ENCODE measurements at places on chromosomes 5 and 9.

DNA sequence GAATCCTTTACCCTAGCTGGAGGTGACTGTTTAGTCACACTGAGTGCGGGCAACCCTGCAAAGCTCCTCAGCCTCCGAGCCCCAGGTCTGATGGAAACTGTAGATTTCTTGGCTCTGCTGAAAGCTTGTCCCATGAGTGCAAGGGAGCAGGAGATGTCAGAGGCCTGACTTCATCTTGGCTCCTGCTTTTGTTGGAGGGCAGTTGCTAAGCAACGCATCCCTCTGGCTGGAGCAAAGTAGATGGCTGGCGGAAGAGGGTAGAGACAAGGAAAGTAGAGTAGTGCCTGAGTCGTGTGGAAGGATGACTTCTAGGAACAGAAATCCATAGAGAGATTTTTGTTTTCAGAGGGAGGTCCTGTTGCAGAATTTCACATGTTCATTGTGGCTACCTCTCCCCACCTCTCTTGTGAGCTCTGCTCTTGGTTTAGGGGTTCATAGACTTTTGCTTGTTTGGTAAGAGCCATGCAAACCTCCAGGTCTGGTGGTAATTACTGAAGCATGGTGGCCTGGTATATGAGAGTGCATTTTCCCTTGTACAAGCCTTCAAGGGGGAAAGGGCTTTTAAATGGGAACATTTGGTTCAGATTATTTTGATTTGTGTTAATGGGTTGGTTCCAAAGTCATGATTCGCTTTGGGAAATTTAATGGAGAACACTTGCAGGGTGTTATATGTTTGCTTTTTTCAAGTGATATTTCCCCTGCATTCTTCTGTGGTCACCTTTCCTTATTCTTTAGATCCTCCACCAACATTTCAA lies 71.5 kb downstream of the ARHGAP26 start:
- peak; percentile 78 for DNase-seq

- DNase-seq: no peak
These were observed 19.3 kb upstream of the SLC12A7 start for GRCh38 chr5:1131191-1131621.

- no peak for DNase-seq
These were observed 12.7 kb upstream of the TMEM161B start for GRCh38 chr5:88281322-88281721.

DNA sequence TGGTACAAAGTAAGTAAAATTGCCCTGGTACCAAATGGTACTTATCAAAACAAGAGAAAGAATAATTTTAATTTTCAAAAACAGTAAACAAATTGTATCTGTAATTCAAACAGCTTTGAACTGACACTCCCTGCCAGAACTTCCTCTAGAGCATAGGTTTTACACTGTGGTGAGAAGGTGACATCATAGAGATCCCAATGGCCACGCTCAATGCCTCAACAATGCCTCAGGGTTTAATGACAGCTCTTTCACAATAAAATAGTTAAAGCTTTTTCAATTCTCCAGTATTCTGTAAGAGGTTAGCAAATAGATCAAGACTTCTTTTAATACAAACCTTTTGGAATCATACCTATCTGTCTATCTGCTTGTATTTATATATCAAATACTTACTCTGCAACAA lies 437.1 kb downstream of the PRR16 start:
- no peak for DNase-seq

- no peak for DNase-seq
These were observed 710 bp downstream of the HSD17B4 start for GRCh38 chr5:119453040-119453373.

DNA sequence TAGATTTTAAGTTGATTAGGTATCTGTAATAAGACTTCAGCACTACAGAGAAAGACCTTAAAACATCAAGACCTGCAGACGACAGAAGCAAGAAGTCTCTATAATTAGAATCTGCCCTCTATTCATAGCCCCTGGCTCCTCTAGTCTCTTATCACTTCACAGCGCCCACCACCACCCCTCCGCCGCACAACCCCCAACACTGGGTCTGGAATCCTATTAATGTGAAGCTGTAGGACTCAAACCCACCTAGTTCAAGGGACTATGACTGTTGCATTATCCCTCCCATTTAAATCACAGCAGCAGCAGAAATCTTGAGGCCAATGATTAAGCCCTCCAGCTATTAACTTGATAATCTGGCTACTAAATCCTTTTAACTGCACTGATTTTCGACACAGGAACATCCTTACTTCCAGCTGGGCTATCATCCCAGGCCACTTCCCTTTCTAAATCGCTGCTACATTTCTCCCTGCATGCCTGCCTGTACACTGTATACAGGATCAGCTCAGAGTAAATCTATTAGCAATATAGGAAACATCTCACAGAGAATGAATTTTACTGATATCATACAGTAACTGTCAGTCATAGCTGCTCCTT lies 159.5 kb upstream of the GRAMD2B start:
- no peak for DNase-seq

DNA sequence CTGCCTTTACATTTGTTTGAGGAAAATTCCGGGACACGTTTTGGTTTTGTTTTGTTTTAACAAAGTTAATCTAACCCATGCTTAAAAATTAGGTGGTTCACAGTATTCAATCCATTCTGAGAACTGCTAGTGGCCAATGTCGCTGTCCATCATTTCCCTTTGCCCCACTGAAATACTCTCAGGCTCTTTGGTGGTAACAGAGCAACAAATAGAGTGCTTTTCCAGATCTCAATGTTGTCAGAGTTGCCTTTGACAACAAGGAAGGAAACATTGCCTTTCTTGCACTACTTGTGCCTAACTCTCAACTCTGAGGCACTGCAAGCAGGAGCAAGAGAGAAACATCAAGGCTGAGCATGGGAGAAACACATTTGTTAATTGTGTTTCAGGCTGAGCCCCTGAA lies 154.0 kb downstream of the MCTP1 start:
- no peak for DNase-seq

DNA sequence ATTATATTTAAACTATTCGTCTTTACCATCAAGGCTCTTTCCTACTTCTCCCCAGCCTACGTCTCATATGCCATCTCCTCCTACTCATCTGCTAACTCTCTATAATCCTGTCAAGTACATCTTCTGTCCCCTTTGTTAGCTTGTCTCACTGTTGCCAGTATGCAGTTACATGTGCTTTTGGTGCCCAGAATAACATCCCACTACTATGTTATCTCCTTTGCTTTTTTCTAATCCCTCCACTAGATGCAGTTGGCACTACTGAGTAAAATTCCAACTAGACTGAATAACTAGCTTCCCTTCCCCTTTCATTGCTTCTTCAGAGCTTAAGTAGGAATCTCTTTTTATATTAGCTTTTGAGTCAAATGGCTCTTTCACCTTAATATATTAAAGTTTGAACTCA lies 3.0 kb upstream of the ARRDC3 start:
- no peak for DNase-seq

DNA sequence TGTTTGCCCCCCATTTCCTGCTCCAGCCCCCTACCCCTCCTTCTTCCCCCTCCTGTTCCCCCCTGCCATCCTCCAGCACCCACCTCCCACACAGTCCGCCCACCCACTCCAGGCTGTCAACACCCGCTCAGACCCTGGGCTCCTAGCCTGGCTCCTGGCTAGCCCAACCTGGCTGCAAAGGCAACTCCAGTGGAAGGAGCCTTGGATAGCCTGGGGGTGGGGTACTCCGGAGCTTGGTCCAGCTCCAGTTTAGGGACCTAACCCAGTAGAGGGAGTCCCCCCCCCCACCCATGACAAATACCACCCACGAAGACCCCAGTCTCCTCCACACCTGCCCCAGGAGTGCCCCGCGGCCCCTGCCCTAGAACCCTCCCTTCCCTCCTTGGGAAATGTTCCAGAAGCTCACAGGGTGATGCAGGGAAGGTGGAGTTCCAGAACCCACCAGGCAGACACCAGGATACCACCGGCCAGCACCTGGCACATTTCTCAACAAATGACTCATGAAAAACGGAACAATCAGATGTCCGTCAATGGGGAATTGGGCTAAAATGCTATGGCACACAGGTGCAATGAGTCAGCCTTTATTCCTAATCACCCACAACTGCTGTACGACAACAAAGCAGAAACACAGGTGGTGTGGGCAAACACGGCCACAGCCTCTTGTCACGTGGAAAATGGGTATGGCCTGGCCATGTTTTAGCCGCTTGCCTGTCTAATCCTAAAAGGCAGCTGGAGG lies 901 bp upstream of the SLC12A7 start:
- no peak for DNase-seq

DNA sequence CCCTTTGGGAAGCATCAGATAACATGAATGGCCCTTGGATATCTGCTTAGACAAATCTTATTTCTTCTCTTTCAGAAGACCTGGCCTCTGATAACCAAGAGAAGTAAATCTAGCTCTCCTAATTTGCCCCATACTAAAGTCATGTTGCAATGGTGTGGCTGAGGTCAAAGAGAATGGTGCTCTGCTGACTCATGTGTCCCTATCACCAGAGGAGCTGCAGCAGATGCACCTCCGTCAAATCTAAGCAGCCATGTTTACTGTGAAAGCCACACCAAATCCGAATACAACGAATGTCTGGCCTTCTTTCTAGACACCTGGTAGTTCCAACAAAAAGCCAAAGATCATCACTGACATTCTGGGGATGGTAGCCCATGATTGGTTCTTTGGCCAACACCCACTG lies 23.2 kb downstream of the RETREG1 start:
- DNase-seq: no peak

DNA sequence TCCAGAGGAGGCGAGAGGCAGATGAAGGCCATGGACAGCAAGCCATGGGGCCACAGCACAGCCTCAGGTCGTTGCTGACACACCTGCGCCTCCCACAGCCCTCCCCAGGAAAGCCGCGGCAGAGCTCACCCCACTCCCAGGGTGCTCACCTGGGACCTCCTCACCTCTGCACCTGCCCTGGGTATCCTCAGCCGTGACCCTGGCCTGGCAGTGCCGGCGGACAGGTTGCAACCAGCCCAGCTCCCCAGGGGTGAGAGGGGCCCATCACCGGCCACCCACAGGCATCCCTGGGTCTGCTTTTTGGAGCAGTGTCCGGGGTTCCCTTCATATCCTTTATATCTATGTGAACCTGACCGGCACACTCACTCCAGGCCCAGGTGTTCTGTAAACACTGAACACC lies 30.4 kb upstream of the FCN1 start:
- no peak for DNase-seq

DNA sequence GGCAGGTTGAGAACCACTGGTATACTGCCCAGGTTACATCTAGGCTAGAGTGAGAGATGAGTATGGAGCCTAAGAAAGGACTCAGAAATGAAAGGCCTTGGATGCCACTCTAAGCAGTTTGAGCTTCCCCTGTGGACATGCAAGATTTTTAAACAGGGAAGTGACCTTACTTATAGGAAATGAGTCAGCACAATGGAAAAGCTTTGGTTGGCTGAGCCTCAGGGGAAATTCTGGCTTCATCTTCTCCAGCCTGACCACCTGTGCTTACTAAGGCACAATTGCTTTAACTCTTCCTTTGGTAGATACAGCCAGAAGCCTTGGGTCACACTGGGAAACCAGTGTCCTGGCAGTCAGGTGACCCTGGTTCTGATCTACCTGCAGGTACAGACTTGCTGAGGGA lies 380.2 kb upstream of the ZNF462 start:
- DNase-seq: peak; percentile 61

Measured in fibroblast of skin of right biceps (primary cell).